ENCODE measurements at places on chromosomes 3 and 15.

- peak; percentile 37 for DNase-seq
These were observed 818 bp downstream of the PPP1R2 start for GRCh38 chr3:195542316-195542697.

DNA sequence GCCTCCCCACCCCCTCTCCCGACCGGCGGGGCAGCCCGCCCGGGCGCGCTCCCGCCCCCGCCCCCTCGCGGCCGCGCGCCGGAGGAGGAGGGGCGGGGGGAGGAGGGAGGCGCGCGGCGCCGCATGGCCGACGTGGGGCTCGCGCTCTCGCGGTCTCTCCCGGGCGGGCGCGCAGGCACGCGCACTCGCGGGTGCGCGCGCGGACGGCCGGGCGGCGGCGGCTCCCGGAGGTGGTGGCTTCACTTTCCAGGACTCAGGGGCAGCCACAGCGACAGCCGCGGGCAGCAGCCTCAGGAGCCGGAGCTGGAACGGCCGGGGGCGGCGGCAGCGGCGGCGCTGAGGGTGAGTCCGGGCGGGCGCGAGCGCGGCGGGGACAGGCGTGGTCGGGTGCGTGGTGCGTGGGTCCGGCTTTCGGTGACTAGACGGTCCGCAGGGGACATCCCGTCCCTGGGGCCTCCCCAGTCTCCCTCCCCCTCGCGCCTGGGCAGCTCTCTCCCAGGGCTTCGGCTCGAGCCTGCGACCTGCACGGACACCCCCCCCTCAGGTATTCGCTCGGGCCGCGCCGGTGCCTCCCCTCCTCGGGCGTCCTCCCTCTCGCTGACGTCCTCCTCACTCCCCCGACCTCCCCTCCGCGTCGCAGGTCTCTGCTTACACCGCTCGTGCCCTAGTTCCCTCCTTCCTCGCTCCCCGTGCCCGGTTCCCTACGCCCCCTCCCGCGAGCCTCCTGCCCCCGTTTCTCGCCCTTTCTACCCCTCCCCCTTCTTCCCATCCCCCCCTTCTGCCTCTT, at the start of gene UBE2E2:
UBE2E2 (plus strand) TSS at position 407 of the 787 bp plus-strand sequence.
- DNase-seq: peak; percentile 40

GRCh38 chr15:28098766-28099554, at the start of gene OCA2:
Gene OCA2, minus strand, starts transcription at chr15:28099315. Its CDS starts 17,441 bp downstream, at chr15:28081874.
- peak; percentile 58 for DNase-seq

GRCh38 chr3:149151843-149152242, 22.4 kb downstream of the HPS3 start:
- DNase-seq: no peak
